ENCODE measurements at places on chromosomes 11 and 22. TPM values are rescaled to one million over a fixed set of nuclear protein-coding genes. Genes with fewer than 3 reads are reported as not detected.

PAAF1 gene
- 14.7 TPM for total RNA-seq

LRRC75B gene
- total RNA-seq, result 5.2 TPM

TUB gene
- total RNA-seq, result 16.4 TPM

ARHGAP8 gene
- 0.03 TPM for total RNA-seq

ATG16L2 gene
- 10.9 TPM for total RNA-seq

OR51B4 gene
- 0.20 TPM for total RNA-seq

MUC6 gene
- total RNA-seq, result not detected

BEST1 gene
- 3.1 TPM for total RNA-seq

PICALM gene
- total RNA-seq, result 440 TPM
